NCI-H2081 treated with DMSO at 0.1 percent for 48 hours (cell line): ENCODE measurements at places on chromosomes 2 and 18.

DNA sequence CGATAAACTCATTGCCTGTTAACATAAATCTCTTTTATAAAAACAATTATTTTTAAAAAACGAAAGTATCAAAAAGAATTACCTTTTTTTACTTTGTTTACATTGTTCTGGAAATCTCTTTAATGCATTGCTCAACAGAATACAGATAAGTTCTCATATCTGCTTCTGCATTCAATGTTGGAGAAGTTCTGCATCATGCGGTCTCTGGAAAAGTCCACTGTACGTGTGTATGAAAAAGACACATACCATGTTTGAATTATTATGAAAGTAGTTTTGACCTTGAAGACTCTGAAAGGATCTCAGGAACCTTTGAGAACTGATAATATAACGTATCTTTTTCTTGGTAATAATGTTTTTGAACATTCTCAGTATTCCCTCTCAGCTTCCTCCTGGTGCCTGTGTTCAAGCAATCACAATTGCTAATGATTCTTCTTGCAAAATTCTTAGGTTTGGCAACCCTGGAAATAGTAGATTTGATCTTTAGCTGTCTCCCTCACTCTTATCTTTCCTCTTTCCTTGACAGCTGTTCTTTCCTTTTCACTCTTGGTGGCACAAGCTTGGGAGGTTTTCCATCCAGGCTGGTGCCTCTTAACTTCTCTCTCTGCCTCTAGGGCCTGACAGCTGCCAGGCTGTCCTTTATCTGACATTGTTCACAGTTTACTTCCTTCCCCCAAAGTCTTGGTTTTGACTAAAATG lies 12.4 kb upstream of the IL1R1 start:
- no peak for DNase-seq

GRCh38 chr2:96771796-96772618 lies 11.3 kb downstream of the CNNM4 start:
- DNase-seq: no peak

DNA sequence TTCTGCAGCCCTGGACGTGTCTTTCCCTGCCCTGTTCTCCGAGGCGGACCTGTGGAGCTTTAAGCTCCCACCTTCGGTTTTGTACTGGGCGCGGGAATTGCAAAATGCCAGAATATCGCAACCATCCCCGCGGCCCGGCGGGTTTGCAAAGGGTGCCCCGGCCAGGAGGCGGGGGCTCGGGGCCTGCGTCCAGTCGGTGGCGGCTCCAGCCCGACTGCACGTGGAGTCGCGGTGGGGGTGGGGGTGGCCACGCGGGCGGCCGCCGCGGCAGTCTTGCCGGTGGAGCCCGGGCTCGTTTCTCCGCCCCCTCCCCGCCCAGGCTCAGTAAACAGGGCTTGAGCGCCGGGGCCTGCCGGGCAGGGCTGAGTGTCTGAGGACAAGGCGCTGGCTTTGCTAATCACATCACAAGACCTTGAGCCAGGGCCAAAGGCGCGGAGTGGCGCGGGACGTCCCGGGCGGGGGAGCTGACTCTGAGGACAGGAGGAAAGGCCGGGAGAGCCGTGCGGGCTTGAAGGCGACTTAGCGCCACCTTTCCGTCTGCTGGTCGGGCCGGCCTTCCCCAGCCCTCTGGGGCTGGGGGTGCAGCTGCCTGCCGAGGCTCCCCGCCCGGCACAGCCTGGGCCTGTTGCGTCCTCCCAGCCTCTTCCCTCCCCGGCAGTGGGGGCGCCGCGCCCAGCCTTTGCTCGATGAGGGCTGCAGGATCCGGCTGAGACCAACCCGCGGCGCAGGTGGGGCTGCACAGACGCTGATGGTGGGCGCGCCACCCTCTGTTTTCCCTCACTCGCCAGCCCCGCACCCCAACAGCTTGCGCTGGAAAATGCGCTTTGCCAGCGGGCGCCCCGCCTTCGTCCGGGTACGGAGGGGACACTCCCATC lies 786 bp upstream of the ZFP36L2 start:
- DNase-seq: no peak

DNA sequence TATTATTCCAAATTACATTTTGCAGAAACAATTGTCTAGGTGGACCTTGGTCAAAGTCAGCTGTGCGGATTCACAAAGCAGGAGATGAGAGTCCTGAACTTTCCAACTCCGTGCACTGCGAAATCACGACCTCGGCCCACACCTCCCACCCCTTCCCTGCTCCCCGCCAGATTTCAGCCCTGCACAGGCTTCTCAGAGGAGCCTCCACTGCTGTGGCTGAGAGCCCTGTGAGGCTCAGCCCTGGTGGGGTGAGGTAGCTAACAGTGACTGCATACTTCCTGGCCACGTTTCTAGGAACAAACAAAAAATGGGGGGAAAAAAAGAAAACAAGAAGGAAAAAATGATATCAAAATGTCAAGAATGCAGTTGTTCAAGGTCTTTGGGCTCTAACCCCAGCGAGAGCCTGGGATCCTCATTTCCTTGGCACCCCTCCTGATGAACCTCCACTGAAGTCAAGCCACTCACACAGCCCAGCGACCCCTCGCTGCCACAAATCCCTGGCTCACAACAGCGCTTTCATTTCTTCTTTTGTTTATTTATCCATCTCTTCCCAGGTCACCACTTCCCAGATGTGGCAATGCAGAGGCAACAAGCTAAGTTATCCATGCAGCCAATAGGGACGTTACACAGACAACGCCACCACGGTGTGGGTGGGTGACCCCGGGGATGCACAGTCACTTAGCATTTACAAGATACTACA lies 729.7 kb upstream of the ID2 start:
- no peak for DNase-seq

DNA sequence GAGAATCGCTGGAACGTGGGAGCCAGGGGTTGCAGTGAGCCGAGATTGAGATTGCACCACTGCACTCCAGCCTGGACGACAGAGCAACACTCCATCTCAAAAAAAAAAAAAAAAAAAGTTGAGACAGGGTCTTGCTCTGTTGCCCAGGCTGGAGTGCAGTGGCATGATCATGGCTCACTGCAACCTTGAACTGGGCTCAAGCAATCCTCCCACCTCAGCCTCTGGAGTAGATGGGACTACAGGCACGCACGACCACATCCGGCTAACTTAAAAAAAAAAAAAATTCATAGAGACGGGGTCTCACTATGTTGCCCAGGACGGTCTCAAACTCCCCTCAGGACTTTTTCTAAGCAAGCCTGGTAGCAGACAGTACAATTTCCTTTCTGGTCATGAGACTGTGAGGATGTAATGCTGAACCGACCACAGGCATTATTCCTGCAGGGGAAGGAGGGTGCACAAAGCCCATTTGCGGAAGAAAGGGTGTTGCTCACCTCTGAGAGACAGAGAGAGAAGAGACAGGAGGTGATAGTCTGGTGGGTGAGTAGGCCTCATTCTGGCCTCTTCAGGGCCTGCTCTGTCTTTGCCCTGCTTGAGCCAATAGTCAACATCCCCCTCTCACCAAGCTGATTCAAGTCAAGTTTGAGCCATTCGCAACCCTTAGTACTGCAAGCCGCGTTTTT lies 205.3 kb downstream of the ZFP36L2 start:
- no peak for DNase-seq

- no peak for DNase-seq
Observed at GRCh38 chr18:8930990-8931616, 171.4 kb upstream of the NDUFV2 start.

DNA sequence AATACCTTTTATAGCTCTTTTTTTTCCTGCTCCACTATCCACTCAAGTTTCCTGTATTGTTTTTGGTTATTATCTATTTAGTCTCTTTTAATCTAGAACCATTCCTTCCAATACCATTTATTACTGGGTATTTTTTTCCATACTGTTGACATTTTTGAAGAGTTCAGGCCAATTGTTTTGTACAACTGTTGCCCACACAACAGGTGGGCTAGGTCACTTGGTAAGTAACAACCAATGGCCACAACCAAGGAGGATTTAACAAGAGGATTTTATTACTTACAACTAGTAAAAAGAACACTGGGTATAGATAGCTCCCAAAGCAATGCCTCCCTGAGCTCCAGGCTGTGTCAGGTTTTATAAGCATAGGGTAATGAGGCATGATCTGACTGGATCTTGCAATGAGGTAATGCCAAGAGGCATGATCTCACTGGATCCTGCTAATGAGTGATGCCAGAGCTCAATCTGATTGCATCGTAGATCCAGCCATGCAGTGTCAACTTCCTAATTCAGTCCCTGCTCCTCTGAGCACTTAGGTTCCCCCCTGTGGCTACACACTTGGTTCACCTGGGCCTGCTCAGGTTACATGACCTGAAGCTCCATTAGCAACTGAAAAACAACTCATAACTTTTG lies 7.1 kb upstream of the CEP68 start:
- DNase-seq: no peak

DNA sequence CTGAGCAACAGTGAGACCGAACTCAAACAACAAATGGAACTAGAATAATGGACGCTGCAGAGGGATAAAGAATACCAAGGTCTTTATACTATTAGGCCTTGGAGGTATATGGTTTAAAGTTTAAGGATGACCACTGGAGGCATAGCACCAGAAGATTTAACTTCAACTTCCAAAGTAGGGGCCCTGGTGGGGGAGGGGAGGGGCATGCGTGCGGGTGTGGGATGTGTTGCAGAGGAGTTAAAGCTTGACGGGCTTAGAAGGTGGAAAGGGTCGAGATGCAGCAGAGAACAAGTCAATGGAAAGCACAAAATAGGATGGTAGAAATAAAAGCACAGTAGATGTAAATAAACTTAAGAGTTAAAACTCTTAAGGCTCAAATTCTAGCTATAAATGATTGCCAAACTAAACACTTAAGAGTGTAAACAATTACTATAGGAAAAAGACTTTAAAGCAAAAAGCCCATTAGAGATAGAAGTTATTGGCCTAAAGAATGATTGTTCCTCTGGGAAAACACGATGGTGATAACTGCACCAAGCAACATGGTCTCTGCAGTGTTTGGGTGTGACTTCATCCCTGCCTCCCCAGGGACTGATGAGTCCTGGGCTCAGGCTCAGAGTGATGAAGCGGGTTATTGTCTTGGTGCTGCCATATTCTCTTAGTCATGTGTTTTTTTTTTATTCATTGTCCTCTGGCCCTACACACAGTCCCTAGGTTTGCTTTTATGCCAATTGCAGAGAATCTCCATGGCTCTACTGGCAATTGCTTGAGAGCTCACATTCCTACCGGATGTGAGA lies 13.0 kb downstream of the RRM2 start:
- DNase-seq: no peak

DNA sequence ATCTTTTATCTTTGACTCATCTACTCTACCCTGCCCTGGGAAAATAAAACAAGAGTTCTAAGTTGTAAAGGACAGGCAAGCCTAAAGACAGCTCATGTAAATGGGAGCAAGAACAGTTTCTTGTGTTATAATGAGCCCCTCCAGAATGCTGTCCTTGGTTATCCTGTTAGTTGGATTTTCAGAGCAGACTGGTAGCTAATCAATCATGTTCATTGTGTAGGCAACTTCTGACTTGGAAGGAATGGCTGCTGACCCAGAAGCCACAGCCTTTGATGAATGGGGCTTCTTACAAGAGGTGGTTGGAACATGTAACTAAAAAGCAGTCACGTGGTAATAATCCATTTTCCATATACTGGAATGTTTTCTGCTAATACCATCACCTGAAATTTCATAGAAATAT lies 254.2 kb downstream of the AGPS start:
- DNase-seq: no peak
